Mammary epithelial cell (primary cell): ENCODE measurements at places on chromosomes 3 and 15.
A peak's percentile ranks its signal among the peaks of the same experiment; 100 is the strongest.

DNA sequence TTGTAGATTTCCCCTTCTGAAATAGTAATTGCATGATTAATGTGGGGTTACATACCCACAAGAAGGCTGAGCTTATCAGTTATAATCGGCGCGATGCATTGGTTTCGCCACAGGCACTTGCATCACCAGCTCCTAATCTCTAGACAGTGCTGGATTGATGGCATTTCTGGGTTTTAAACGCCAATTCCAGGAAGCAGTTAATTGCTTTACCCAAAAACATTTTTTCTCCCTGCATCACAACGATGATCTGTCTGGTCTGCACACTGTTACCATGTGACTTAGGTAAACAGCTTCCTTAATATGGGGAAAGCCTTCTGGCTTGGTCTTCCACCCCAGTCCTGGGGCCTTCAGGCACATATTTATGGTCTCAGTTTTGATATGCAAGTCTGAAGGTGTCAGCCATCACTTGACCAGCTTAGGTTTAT is 70.0 kb upstream of the HEG1 start:
- peak; percentile 79 for DNase-seq

- DNase-seq: no peak
These were observed 42.5 kb upstream of the SRGAP3 start for GRCh38 chr3:9291821-9292410.

DNA sequence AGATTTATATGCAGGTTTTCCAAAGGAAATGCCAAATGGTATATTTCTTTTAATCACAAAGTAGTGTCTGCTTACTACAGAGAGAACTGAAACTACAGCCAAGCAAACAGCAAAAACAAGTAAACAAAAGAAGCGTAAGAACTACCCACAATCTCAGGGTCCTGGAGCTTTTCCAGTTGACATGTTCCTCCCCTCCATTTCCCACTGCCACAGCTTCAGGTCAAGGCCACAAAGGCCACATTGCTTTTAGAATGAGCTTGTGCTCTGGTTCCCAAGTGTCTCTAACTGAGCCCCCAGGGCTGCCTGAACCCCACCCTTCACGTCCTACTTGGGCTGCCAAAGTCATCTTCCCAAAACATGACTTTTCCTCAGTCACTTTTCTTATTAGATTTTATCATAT is 24.1 kb downstream of the CTDSPL start:
- no peak for DNase-seq

GRCh38 chr15:80401456-80401855 is 2.7 kb upstream of the ARNT2 start:
- DNase-seq: no peak

DNA sequence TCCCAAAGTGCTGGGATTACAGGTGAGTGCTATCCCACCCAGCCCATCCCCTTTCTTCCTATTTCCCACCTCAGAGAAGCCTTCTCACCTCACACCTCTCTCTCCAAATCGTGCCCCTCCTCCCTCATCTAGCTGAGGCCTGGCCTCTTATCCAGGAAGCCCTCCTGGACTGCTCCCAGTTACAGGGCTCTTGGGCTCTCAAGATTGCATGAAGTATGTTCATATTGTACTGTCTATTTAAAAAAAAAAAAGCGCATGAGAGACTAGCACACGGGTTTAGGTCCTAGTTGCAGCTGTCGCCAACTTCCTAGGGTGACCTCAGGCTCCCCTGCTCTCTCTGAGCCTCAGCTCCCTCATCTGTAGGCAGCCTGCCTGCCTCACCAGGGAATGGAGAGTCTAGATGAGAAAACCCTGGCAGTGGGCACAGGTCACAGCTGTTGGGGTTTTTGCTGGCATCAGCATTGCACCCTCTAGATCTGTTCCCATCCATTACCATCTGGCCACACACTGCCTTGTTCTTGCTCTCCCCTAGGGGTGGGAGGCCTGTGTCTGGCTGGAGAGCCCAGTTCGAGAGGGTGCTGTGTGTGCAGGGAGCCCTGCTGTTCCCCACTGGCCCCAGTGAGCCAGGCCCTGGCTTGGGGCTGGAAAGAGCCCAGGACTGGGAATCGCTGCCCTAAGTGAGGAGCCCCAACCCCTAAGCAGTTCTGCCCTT is 24.2 kb upstream of the C15orf39 start:
- DNase-seq: no peak

- peak; percentile 73 for DNase-seq
These were observed 623.7 kb downstream of the GRM7 start for GRCh38 chr3:7484636-7485035.

DNA sequence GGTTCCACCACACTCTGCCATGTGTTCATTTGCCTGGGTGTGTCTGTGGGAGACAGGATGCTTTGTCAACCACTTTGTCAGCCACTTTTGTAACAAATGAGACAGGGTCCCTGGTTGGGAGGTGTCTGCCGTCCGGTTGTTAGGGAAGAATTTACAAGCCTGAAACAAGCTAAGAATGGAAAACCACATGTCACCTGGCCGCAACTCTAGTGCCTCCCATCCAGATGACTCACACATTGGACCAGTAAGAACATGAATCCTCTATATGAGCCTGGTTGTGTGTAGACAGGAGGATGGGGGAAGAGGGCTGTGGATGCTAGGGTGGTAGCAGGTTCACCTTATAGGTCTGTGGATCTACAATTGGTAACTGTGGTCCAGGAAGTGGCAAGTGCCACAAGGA is 335.3 kb downstream of the CLSTN2 start:
- DNase-seq: peak; percentile 87

DNA sequence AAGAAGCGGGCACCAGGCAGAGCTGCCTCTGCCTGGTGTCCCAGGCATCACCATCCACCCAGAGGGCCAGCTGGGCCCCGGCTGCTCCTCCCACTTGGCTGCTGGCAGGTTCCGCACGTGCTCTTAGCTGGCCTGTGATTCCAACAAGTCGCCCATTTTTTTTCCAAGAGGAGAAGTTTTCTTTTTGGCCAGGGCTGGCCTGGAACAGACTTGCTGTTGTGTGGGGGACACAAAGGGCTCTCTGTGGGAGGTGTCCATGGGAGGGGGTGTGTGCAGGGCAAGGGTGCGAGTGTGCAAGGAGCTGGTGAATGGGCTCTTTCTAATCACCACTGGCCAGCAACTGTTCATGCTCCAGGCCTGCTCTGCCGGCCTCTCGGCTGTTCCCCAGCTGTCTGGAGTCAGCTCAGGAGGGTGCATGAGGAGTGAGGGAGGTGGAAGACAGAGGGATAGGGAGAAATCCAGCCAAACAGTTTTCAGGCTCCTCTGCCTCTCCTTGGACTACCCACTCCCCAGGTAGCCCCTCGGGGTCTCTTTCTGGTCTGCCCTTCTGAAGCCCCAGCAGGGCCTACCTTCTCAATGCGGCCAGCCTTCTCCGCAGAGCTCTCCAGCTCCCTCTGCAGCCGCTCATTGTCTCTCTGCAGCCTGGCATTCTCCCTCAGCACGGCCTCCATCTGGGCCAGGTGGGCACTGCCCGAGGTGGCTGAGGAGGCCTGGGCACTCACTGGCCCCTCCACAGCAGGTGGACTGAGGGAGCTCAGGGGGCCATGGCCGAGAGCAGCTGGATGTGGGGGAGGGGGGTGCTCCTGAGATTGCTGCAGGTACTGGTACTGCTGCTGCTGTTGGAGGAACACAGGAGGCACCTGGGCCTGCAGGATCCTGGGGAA is 7.1 kb downstream of the AMOTL2 start:
- no peak for DNase-seq

DNA sequence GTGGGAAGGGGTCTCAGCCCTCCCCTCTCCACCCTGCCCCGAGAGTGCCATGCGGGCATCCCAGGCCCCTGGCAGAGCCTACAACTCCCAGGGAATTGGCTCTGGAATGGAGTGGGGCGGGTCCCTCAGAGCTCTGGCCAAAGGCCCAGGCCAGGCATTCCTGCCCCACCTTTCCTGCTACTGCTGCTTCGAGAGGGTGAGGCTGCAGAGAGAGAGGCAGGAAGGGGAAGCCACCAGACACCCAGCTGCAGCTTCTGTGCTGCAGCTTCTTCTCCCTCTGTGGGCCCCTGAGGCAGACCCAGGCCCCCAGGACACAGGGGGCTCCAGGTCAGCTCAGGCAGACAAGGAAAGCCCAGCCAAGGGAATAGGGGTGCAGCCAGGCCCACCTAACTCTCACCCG is 2.7 kb downstream of the ALS2CL start:
- peak; percentile 54 for DNase-seq

- DNase-seq: no peak
These were observed 1309.1 kb upstream of the CADM2 start for GRCh38 chr3:83649692-83650091.

DNA sequence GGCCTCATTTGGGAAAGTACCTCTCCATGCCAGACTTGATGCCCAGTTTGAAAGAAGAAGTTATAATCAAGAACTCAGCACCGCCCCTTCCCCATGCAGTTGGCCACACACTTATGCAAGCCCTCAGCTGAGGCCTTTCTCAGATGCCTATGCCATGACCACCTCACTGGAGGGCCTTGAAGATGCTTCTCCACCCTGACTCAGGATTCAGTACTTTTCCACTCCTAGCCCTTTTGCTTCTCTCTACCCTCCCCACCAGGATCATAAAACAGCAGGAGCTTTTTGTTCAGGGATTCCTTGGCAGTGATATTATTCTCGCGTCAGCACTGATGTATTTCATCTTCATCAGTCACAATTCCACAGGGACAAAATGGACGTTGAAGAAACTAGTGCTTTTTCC is 313.5 kb downstream of the PYDC2 start:
- DNase-seq: peak; percentile 71

DNA sequence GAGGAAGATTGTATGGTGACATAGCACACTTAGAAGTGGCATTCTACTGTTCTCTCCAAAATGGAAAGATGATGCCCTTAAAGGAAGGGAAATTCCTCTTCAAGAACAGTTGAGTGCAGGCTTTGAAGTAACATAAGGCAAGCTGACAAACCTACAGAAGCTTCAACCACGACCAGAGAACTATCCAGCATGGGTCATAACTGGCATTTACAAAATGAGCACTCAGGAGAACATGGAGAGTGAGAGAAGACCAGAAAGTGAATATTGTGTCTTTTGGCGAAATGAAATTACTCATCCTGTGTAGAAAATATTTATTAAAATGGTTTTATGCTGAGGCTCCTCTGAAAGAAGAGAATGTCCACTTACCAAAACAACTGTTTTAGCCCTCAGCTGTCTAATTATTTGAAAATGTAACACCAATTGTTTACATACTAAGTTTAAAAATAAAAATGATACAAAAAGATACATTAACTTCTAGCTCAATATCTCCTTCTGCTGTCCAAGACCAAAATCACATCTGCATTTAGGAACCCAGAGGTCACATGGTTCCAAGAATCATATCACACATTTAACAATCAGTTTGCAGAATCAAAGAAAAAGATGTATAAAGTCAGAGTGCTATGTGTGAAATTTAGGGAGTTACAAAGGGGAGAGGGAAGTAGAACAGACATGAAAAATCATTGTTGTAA is 216.9 kb downstream of the ATP8B4 start:
- DNase-seq: peak; percentile 5

- DNase-seq: peak; percentile 74
These were observed 3.8 kb upstream of the KIF23 start for GRCh38 chr15:69410248-69410874.

DNA sequence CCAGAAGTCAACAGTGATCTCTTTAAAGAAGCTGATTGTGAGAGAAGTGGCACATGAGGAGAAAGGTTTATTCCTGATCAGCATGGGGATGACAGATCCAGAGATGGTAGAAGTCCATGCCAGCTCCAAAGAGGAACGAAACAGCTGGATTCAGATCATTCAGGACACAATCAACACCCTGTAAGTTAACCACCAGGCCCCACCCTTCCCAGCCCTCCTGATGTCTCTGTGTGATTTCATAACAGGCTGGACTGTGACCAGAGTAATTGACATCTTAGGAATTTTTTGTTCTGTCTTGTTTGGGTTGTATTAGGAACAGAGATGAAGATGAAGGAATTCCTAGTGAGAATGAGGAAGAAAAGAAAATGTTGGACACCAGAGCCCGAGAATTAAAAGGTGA is 67.7 kb downstream of the KLHL25 start:
- peak; percentile 38 for DNase-seq

GRCh38 chr3:140035871-140036270 is 100.9 kb downstream of the CLSTN2 start:
- DNase-seq: no peak

DNA sequence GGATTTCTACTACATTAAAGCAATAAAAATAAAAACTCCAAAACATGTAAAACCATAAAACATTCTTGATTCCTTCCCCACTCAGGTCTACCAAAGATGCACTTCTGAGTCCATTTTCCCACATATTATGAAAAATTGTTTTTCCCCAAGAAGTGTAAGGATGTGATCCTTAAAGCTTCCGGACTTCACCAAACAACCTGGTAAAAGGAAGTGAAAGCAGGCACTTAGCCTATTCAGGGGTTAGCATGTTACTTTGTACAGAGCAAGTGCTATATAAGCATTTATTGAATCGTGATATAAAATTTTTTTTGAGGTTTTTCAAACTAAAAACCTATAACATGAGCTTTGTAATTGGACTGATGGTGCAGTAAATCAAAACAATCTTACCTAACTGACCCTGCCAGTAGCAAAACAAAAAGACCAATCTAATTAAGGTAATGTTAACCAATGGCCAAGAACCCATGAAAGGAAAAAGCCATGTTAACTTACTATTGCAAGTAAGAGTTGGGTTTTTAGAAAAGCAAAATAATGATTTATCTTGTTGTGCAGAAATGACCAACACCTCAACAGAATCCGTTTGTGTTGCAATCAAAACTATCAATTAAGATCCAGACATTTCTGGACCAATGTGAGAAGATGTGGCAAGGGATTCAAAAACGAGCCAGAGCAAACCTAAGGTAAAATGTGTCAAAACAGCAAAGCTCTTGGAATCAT is 1.8 kb downstream of the SETD2 start:
- peak; percentile 2 for DNase-seq

DNA sequence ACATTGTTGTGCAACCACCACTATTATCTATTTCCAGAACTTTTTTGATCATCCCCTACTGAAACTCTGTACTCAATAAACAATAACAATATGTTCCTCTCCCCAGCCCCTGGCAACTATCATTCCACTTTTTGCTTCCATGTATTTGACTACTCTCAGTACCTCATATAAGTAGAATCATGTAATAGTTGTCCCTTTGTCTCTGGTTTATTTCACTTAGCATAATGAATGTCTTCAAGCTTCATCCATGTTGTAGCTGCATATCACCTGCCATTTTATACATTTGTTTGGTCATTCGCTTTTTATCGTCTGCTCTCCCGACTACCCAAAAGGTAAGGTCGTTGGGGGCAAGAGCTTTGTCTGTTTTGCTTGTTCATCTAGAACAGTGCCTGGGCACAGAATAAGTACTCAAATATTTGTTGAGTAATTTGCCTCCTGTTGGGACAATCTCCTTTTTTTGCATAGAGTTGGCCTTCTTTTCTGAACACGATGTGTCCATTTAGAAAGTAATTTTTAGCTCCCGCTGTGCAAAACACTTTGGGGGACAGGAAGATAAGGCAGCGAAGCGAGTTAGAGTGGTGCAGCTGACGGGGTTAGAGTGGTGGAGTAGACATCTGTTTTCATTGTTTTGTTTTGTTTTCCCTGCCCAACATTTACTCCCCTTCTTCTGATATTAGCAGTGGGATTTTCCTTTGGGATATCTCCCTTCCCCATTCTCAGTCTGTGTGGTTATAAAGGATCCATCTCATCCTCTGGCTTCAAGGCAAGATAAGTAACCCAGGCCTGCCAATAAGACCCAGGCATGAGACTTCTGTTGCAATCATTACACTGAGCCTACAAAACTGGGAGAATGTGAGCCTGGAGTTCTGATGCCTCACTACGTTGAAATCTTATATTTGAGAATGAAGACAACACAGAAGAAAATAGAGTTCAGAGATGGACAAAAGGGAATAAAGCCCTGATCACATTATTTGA is 83.4 kb upstream of the RNU6-1 start:
- no peak for DNase-seq
